Activated naive CD4-positive, alpha-beta T cell treated with Interleukin-2 at 50 U/mL for 16 hours (primary cell): ENCODE measurements at places on chromosomes 2 and 18.
A peak's percentile ranks its signal among the peaks of the same experiment; 100 is the strongest.

- DNase-seq = no peak
Observed at GRCh38 chr2:71938659-71939587, 208.7 kb downstream of the CYP26B1 start.

- peak; percentile 66 for DNase-seq
Observed at GRCh38 chr2:134207589-134208209, 46.2 kb upstream of the MGAT5 start.

DNA sequence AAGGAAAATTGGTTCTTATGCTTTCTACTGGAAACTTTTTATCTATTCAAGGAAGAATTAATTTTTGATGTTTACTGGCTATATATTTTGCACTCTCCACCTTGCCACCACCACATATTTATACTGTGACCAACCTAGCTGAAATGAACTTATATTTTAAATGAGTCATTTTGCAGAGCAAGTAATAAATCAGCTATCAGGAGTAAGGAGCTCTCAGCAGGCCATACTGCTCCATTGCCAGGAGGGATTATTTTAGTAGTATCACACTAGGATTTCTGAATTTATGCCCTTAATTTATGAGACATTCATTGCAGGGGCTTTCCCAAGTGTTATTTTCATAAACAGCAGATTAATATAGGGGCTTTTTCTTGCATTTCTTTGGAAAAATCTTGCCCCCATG lies 125.8 kb upstream of the CYP1B1 start:
- no peak for DNase-seq

DNA sequence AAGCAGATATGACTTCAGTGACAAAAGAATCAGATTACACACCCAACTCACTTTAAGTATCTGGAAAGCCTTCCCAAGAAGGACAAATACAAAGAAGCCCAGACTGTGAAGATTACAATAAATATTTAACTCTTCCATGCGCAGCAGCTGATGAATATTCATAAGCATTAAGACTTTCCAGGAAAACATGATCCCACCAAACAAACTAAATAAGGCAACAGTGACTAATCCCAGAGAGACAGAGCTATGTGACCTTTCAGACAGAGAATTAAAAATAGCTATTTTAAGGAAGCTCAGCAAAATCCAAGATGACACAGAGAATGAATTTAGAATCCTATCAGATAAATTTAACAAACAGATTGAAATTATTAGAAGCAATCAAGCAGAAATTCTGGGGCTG lies 108.2 kb upstream of the UBE2E3 start:
- no peak for DNase-seq

DNA sequence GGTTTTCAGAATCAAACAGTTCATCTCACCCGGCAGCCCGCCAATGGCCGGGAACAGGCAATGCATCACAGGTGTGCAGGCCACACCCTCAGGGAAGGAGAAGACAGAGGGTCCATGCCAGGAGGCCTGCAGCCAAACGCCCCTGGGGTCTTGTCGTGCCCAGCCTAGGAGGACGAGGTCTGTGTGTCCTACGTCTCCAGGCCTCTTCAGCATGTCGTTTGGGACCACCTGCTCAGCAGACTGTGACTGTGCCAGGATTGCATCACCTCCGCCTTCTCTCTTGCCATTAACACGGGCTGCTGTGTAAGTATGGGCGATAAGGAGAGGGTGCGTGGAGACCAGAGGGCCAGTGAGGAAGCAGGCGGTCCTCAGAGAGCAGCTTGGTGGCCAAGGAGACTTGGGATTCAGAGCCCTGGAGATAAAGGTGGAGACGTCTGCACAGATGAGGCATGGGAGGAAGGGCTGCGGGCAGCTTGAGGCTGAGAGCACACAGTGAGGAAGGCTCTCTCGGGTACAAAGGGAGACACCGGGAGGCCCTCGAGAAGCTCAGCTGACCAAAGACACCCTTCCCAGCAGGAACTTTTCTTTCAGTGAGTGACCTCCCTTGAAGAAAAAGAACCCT lies 37.4 kb upstream of the KLHL29 start:
- DNase-seq = no peak

DNA sequence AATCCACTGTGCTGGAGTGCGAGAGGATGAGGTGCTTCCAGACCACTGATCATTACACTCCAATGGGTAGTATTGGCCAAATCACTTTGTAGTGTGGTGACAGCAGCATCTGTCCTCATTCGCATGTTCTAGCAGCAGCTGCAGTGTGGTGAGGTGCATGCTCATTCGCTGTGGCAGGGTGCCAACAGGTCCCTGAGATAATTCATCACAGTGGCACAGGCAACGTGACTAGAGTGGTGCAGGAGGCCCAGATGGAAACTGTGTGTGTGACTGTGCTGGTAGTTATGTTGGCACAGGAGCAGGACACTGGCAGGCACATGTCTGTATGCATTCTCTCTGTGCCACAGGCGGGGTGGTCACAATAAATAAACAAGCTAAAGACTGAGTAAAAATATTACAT lies 329.5 kb upstream of the SYT4 start:
- no peak for DNase-seq

GRCh38 chr2:13193075-13193474 lies 476.3 kb downstream of the TRIB2 start:
- no peak for DNase-seq

DNA sequence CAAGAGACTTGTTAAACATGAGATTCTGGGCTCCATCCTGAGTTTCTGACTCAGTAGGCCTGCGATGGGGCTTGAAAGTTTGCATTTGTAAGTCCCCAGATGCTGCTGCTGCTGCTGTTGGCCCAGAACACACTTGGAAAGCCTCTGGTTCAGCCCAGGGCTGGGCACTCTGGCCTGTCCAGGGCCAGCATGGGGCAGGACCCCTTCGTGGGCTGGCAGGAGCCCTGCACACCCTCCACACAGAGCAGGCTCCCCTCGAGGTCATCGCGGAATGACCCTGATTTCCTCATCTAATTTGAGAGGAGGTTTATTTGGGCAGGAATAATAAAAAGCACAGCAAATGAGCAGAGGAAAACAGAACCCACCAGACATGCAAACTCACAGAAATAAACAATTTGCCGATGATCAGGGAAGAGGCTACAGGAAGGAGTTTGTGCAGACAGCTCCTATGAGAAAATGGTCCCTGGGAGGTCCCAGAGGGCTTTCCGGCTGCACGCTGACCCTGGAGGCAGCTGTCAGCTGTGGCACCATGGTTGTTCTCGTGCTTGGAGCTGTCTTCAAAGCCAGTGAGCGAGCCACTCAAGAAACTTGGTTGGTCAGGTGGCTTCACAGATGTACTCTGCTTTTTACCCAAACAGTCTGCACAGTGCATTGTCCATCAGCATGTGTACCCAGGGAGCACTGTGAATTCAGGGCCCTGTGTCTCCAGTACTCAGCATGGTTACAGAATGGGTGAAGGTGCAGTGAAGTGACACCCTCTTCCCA lies 119.3 kb downstream of the GLI2 start:
- no peak for DNase-seq

GRCh38 chr2:127104881-127105655 lies 1.9 kb downstream of the BIN1 start:
- no peak for DNase-seq

GRCh38 chr18:74906184-74906583 lies 302.8 kb downstream of the PTGR3 start:
- DNase-seq = no peak

GRCh38 chr2:200099256-200099655 lies 143.9 kb downstream of the MAIP1 start:
- no peak for DNase-seq

GRCh38 chr18:65735155-65735554 lies 15.7 kb upstream of the CDH7 start:
- DNase-seq = no peak

- DNase-seq = no peak
Observed at GRCh38 chr2:172080641-172081220, 4.6 kb upstream of the DLX1 start.

DNA sequence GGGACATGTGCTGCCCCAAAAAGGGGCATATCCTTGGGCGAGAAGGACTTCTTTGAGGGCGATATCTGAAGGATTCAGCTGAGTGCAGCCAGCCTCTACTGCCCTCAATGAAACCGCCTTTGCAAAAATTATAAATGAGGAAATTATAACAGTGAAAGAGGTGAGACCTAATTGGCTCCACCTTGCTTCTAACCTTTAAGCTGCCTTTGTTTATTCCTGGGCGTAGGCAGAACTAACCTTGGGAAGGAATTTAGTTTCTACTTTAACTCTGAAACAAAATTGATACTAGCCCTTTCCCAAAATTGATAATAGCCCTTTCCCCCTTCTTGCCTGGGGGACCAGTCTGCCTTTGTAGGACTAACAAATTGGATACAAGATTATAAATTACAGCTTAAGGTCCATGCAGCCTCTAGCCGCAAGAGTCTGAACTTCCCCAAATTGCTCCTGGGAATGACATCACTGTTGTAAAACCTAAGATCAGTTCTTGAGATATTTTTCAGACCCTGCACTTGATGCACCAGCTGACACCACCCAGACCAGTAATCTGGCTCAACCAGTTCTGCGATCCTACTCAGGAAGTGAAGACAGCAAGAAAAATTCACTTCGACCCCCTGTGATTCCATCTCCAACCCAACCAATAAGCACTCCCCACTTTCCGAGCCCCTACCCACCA lies 36.0 kb upstream of the ASAP2 start:
- DNase-seq = no peak

- DNase-seq = no peak
Observed at GRCh38 chr2:166520604-166521003, 26.6 kb upstream of the SCN7A start.

DNA sequence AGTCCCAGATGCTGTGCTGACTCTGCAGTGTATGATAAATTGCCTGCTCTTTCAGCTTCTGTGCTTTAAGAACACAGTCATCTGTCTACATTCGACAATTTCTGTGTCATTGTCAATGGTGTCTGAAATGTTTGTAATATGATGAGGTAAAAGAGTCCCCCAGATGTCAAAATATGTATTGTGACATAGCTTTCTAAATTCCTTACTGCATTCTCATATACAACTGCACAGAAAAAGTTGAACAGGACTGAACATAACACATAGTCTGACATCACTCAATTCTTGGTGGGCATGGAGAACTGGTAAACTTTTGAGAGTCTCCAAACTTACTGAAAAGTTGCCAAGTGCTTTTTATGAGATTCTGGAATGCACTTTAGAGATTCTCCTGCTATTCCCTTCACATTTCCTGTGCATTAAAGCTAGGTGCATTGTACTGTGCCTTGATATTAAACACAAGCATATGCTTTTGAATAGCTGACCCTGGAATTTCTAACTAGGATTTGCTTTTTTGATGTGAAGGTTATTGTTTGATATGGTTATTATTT lies 48.1 kb upstream of the ARHGAP28 start:
- no peak for DNase-seq

- peak; percentile 34 for DNase-seq
Observed at GRCh38 chr2:17646081-17646554, 105.6 kb downstream of the VSNL1 start.

DNA sequence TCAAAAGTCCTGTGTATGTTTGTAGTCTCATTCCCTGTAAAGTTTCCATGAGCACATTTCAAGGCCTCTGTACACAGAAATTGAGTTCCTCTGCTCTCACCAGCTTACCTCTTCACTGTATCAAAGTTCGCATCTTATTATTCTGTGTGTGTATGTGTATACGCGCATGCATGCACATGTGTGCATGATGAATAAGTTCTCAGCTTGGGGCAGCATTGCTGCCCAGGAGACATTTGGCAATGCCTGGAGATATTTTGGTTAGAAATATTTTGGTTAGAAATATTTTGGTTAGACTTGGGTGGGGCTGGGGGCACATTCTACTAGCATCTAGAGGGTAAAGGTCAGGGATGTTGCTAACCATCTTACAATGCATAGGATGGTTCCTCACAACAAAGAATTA lies 23.4 kb downstream of the TCF7L1 start:
- no peak for DNase-seq

GRCh38 chr2:42744545-42745082 lies 19.3 kb downstream of the OXER1 start:
- DNase-seq = no peak

DNA sequence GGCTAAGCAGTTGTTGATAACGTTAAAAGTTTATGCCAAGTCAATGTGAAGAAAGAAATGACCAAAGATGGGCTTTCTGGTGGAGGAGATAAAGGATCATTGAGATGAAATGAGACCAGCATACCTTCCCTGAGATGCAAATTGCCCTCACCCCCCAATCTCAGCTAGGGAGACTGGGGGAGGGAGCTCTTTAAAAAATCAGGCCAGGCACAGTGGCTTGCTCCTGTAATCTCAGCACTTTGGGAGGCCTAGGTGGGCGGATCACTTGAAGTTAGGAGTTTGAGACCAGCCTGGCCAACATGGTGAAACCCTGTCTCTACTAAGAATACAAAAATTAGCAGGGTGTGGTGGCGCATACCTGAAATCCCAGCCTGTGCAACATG lies 30.9 kb upstream of the KCMF1 start:
- DNase-seq = no peak

DNA sequence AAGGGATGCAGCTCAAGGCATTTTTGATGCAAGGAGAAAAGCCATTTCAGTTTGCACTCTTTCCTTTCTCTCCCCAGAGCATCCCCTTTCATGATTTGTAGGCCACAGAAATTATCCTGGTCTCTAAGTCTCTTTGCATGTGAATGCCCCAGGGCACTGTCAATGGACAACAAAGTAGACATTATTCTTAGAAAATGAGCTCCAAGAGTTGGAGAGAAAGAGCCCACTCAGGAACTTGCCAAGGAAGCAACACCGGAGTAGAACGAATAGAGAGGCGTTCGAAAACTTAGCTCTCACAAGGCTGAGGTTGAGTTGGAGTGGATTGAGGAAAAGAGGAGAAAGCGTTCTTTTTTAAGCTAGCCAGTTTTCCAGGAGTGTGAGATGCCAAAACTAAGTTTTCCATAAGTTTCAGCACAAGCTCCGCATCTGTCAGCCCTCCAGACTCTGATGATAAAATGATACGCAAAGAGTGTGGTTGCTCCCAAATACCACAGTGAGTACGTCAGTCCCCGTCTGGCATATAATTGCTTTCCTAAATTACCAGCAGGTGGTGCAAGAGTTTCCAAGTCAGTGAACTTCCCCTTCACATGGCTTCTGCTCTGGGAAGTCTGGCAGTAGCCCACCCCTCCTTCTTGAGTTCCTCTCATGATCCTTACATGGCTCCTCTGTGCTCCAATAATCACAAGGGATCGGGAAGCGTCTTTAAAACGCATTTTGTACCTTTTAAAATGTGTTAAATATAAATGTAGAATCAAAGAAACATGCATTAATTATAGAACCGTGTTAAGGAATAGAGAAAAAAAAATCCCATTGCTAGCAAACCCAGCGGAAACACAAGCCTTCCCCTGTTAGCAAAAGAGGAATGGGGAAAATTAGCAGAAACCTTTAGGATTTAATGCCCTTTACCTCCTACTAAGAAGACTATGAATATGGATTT lies 1060.6 kb upstream of the FANCL start:
- no peak for DNase-seq

GRCh38 chr2:230794497-230794896 lies 70.2 kb upstream of the ITM2C start:
- DNase-seq = peak; percentile 47

DNA sequence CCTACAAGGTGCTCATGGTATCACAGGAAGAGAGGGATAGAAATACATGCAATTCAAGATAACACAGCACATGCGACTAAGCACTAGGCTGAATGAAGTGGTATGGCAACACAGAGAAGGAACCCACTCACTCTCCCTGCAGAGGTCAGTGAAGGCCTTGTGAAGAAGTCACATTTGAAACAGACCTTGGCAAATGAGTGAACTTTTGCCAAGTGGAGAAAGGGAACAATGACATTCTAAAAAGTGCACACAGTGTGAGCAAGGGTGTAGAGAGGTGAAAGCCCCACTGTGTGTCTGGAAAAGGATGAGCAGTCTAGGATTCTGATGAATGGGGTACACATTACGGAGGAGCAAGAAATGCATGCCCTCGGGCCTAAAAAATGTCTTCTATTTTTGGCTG lies 23.3 kb downstream of the KLF7 start:
- DNase-seq = no peak

- no peak for DNase-seq
Observed at GRCh38 chr2:219531639-219532377, 11.8 kb downstream of the CHPF start.

- DNase-seq = no peak
Observed at GRCh38 chr2:28094739-28095138, 204.2 kb downstream of the BABAM2 start.
